ENCODE measurements at places on chromosomes 2 and 18.
A peak's percentile ranks its signal among the peaks of the same experiment; 100 is the strongest.

DNA sequence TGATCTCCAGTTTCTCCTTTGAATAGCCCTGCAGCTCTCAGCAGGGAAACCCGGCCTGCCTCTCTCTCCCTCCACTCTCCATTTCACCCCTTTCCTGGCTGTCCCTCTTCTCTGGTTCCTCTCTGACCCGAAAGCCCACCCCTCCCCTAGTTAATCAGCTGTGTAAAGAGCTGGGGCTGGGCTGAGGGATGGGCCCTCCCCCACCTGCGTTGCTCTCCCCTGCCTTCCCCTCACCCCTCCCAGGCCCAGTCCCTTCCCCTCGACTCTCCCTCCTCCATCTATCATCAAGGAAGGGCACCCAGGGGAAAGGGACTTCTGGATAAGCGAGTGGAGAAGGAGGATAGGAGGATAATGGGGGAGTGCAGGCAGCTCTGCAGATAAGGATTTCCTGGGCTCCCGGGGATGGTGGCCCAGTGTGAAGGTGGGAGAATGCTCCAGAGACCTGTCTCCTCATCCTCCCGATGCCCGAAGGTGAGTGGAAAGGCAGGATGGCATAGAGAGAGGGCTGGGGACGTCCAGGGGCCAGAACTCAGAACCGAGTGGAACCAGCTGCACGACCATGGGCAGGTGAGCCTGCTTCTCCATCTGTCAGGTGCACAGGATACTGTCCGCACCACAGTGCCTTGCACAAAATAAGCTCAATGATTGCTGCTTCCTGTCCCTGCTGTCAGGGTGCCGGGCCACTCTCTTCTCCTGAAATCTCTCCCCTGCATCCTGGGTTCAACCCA is 12.0 kb downstream of the SLC30A3 start:
- DNase-seq, result no peak

- DNase-seq, result no peak
These were observed 65.6 kb downstream of the CACNB4 start for GRCh38 chr2:152033011-152033925.

GRCh38 chr18:48161191-48161910 is 230.9 kb upstream of the SMAD2 start:
- peak; percentile 55 for DNase-seq

GRCh38 chr2:26299471-26300101 is 46.4 kb upstream of the SELENOI start:
- DNase-seq, result no peak

DNA sequence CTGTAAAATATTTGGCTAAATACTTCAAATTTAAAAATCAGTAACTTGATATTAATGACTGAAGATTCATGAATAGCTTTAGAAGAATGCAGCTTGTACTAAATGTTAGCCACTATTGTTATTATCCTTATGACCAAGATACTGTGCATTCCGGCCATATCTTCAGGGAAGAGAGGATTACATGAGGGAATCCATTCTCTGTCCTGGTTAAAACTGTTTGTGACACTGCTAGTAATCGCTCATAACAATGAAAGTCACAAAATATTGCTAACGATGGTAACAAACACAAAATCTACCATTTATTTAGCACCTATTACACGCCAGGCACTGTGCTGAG is 217.7 kb downstream of the PRKCE start:
- DNase-seq, result no peak

DNA sequence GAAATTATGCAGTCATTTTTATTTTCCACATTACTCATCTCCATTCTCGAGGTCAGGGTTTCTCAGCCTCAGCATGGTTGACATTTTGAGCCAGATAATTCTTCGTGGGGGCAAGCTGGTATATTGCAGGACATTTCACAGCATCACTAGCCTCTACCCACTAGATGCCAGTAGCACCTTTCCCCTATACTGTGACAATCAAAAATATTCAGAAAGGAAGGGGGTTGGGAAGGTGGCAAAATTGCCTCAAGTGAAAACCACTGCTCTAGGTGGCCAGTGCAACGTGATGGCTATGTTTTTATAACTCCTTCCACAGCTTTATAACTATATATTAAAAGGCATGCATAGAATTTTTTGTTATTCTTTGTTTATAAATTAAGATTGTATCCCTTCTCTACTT is 294.5 kb downstream of the CNTNAP5 start:
- DNase-seq, result no peak

Measured in CD4-positive, alpha-beta T cell (primary cell).